ENCODE measurements at places on chromosomes 5 and 9. TPM values are rescaled to one million over a fixed set of nuclear protein-coding genes. Genes with fewer than 3 reads are reported as not detected.

CAMK4 gene
- 78.2 TPM for total RNA-seq

UNC5A gene
- total RNA-seq = 6.6 TPM

PCDHGA3 gene
- 6.6 TPM for total RNA-seq

SLC25A2 gene
- total RNA-seq = not detected

PHF24 gene
- total RNA-seq = 25.6 TPM

All from temporal lobe (tissue), 4 donors.